Esophagus muscularis mucosa (tissue), 4 donors: ENCODE measurements at places on chromosomes 11 and 22. TPM values are rescaled to one million over a fixed set of nuclear protein-coding genes. Genes with fewer than 3 reads are reported as not detected.

- no peak for DNase-seq
- no peak overlapping the region for H3K27ac ChIP-seq
- H3K27me3 ChIP-seq = no peaks in the 10 kb centered on the region
- no peaks in the 10 kb centered on the region for H3K36me3 ChIP-seq
- no peak overlapping the region for H3K4me3 ChIP-seq
Observed at GRCh38 chr11:26191193-26191592, 140.7 kb upstream of the ANO3 start.

GRCh38 chr11:63099555-63099954, 44.5 kb downstream of the SLC22A24 start:
- H3K36me3 ChIP-seq = no peaks in the 10 kb centered on the region
- H3K27ac ChIP-seq = no peak overlapping the region
- DNase-seq = no peak
- H3K4me1 ChIP-seq = no peaks in the 10 kb centered on the region

GRCh38 chr11:126363706-126364248, 8.3 kb downstream of the ST3GAL4 start:
- no peaks in the 10 kb centered on the region for H3K27me3 ChIP-seq
- no peaks in the 10 kb centered on the region for H3K36me3 ChIP-seq
- H3K4me1 ChIP-seq = peaks cover 75% of the 10 kb centered on the region

GRCh38 chr22:19178065-19178656, 375 bp downstream of the SLC25A1 start:
- peak overlapping the region; percentile 97 for H3K27ac ChIP-seq
- H3K36me3 ChIP-seq = no peaks in the 10 kb centered on the region
- no peaks in the 10 kb centered on the region for H3K27me3 ChIP-seq
- H3K4me1 ChIP-seq = peaks cover 37% of the 10 kb centered on the region
- peak overlapping the region; percentile 90 for H3K4me3 ChIP-seq
- DNase-seq = no peak

DNA sequence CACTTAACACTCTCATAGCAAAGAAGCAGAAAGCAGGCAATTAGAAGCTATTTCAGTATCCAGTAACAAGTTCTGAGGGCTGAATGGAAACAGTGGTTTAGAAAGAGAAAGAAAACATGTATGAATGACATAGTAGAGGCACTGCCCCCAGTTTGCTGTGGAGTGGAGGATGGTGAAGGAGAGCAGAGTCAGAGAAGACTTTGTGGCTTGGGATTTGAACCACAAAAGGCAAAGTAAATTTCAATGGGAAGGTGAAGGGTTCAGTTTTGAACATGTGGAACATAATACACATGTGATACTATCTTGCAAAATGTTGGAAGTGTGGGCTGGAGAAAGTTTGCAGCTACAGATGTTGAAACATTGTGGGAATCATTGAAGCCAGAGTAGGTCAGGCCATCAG, 81.4 kb downstream of the SNX19 start:
- H3K36me3 ChIP-seq = no peaks in the 10 kb centered on the region
- no peaks in the 10 kb centered on the region for H3K27me3 ChIP-seq
- no peak for DNase-seq

GRCh38 chr11:71446942-71447688, 1.1 kb downstream of the DHCR7 start:
- H3K4me1 ChIP-seq = peaks cover 30% of the 10 kb centered on the region
- H3K27ac ChIP-seq = peak overlapping the region; percentile 78
- H3K36me3 ChIP-seq = peaks cover 22% of the 10 kb centered on the region
- H3K27me3 ChIP-seq = no peaks in the 10 kb centered on the region
- no peak for DNase-seq

KRTAP5-9 gene
- not detected for total RNA-seq

- H3K36me3 ChIP-seq = no peaks in the 10 kb centered on the region
- no peaks in the 10 kb centered on the region for H3K27me3 ChIP-seq
- peaks cover 50% of the 10 kb centered on the region for H3K4me1 ChIP-seq
Observed at GRCh38 chr11:15199693-15200092, 85.0 kb downstream of the INSC start.

CCDC188 gene
- 0.17 TPM for total RNA-seq

GRK3 gene
- total RNA-seq = 2.5 TPM

DNA sequence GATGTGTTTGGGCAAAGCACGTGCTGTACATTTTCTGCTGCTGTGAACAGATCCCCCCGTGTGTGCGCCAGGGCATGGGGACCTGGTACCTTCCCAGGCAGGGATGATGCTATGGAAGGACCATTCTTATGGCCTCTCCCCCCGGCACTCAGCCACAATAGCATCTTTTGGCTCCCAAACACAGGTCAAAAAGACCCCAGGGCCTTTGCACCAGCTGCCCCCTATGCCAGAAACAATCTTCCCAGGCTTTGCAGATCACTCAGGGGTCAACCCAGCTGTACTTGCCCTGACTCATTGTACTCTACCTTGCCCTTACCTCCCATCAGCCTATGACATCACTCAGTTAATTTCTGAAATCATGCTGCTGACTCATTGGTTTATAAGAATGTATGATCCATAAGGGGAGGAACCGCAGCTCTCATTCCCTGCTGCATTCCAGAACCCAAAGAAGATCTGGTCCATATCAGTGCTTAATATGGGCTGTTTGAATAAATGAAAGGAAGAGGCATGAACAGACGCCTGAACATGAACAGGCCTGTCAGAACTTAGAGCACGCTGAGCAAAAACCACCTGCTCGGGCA, 100.7 kb downstream of the CELSR1 start:
- H3K27ac ChIP-seq = no peak overlapping the region
- no peaks in the 10 kb centered on the region for H3K4me1 ChIP-seq
- no peaks in the 10 kb centered on the region for H3K36me3 ChIP-seq
- DNase-seq = no peak
- no peak overlapping the region for H3K4me3 ChIP-seq
- H3K27me3 ChIP-seq = no peaks in the 10 kb centered on the region

- peaks cover 40% of the 10 kb centered on the region for H3K36me3 ChIP-seq
- H3K27me3 ChIP-seq = no peaks in the 10 kb centered on the region
- DNase-seq = no peak
- H3K27ac ChIP-seq = no peak overlapping the region
- no peak overlapping the region for H3K4me3 ChIP-seq
- no peaks in the 10 kb centered on the region for H3K4me1 ChIP-seq
Observed at GRCh38 chr11:13698132-13698531, 29.7 kb downstream of the FAR1 start.

GRCh38 chr22:49404576-49405241, 423.0 kb downstream of the BRD1 start:
- no peaks in the 10 kb centered on the region for H3K4me1 ChIP-seq
- H3K36me3 ChIP-seq = no peaks in the 10 kb centered on the region
- H3K27ac ChIP-seq = no peak overlapping the region
- H3K4me3 ChIP-seq = no peak overlapping the region
- H3K27me3 ChIP-seq = no peaks in the 10 kb centered on the region
- no peak for DNase-seq

RCOR2 gene
- total RNA-seq = 0.40 TPM

NCAM1 gene
- total RNA-seq = 83.5 TPM

CCDC85B gene
- total RNA-seq = 63.5 TPM

DNA sequence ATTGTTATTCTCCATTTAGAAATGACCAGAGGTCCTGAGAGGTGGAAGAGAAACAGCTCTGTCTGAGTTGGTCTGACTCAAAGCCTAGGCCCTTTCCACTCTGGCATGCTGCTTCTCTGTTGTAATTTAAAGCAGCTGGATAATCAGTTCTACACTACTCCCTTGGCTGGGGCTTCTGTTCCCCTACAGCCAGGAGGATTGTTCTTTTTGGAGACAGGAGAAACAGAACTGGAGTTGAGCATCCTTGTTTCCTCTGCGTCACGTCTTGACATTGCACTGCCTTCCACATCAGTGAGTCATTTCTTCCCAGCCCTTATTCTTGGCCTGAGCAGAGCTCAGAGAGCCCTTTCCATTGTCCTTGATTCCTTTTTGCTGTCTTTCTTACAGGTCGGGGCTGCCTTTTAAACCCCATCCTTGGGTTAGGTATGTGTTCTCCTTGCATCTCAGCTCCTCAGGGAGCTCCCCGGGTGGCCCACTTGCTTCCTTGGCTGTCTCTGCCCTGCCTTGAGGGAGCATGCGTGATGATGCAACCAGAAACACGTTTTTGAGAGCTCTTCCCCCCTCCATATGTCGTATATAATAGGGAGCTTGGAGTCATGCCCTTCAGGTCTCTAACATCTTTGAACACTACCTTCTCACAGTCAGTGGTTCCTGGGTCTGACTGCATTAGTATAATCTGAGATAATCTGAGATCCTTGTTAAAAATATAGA, 35.7 kb downstream of the CYB5R2 start:
- H3K4me3 ChIP-seq = no peak overlapping the region
- H3K36me3 ChIP-seq = peaks cover 4% of the 10 kb centered on the region
- peak overlapping the region; percentile 63 for H3K27ac ChIP-seq
- H3K4me1 ChIP-seq = peaks cover 18% of the 10 kb centered on the region
- no peaks in the 10 kb centered on the region for H3K27me3 ChIP-seq

- H3K36me3 ChIP-seq = peaks cover 11% of the 10 kb centered on the region
- peak overlapping the region; percentile 94 for H3K27ac ChIP-seq
- H3K4me1 ChIP-seq = peaks cover 86% of the 10 kb centered on the region
- DNase-seq = peak; percentile 98
- peak overlapping the region; percentile 49 for H3K4me3 ChIP-seq
Observed at GRCh38 chr11:62553080-62553838, 6.7 kb upstream of the AHNAK start.

HPX gene
- total RNA-seq = 0.50 TPM

- H3K4me3 ChIP-seq = no peak overlapping the region
- no peak for DNase-seq
- no peaks in the 10 kb centered on the region for H3K27me3 ChIP-seq
- H3K27ac ChIP-seq = no peak overlapping the region
- peaks cover 7% of the 10 kb centered on the region for H3K4me1 ChIP-seq
Observed at GRCh38 chr11:83815736-83816135, 529.6 kb upstream of the CCDC90B start.

DNA sequence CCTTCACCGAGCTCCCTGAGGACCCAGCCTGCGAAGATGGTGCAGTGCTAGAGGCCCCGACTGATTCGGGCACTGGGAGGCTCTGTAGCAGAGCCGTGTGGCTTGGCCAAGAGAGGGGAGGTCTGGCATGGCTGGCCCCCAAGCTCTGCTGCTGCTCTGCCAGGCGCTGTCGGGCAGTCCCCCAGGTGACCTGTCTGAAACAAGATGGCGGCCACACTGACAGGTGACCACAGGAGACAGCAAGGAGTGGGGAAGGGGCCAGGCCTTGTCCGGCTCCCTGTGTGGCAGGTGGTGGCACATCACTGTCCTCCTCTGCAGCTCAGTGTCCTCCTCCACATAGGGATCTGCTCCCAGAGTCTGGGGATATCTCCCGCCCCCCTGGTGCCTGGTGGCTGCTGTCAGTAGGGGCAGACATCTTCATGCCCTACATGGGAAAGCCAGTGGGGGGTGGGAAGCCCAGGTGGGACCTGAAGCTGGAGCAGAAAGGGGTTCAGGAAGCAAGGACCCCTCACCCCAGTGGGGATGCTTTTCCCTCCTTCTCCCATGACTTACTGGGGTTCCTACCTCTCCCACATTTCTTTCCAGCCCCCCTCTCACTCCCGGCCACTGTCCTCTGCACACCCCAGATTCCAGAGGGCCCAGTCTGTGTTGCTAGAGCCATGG, 40.1 kb upstream of the WNT11 start:
- DNase-seq = no peak
- H3K27me3 ChIP-seq = no peaks in the 10 kb centered on the region
- no peaks in the 10 kb centered on the region for H3K36me3 ChIP-seq
- no peak overlapping the region for H3K27ac ChIP-seq
- H3K4me1 ChIP-seq = peaks cover 9% of the 10 kb centered on the region

GRCh38 chr11:70472240-70472639, 73.9 kb downstream of the CTTN start:
- no peak overlapping the region for H3K27ac ChIP-seq
- DNase-seq = no peak
- peaks cover 1% of the 10 kb centered on the region for H3K4me1 ChIP-seq
- H3K4me3 ChIP-seq = no peak overlapping the region
- no peaks in the 10 kb centered on the region for H3K36me3 ChIP-seq

- no peak for DNase-seq
- H3K27me3 ChIP-seq = no peaks in the 10 kb centered on the region
- H3K36me3 ChIP-seq = no peaks in the 10 kb centered on the region
- no peak overlapping the region for H3K27ac ChIP-seq
Observed at GRCh38 chr11:78577495-78577894, 2.8 kb upstream of the NARS2 start.

SCGB1C1 gene
- not detected for total RNA-seq

RPS13 gene
- total RNA-seq = 2,253 TPM

DNA sequence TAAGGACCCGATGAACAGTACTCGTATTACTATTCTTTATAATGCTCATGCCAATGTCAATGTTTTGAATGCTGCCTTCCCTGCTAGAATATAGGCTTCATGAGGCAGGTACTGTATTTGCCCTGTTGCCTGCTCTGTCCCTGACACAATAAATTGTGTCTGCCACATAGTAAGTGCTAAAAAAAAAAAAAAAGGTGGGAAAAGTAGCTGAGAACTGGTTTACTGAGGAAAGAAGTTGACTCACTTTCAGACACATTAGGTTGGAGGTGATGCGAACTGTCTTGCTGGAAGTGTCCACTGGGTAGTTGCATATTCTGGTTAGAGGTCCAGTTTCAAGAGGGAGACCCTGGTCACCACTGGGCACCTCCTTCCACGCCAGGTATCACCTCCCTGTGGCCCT, 255.9 kb downstream of the KIRREL3 start:
- H3K27ac ChIP-seq = no peak overlapping the region
- H3K4me1 ChIP-seq = no peaks in the 10 kb centered on the region
- H3K4me3 ChIP-seq = no peak overlapping the region
- no peak for DNase-seq

- H3K27me3 ChIP-seq = no peaks in the 10 kb centered on the region
- peaks cover 100% of the 10 kb centered on the region for H3K36me3 ChIP-seq
- no peaks in the 10 kb centered on the region for H3K4me1 ChIP-seq
- no peak overlapping the region for H3K27ac ChIP-seq
- no peak overlapping the region for H3K4me3 ChIP-seq
Observed at GRCh38 chr11:3764266-3764665, 33.1 kb downstream of the NUP98 start.

GRCh38 chr11:62390237-62390636, 28.6 kb upstream of the SCGB1A1 start:
- no peak for DNase-seq
- H3K4me3 ChIP-seq = no peak overlapping the region
- no peak overlapping the region for H3K27ac ChIP-seq
- no peaks in the 10 kb centered on the region for H3K36me3 ChIP-seq

- peaks cover 29% of the 10 kb centered on the region for H3K4me1 ChIP-seq
- H3K27me3 ChIP-seq = no peaks in the 10 kb centered on the region
- H3K4me3 ChIP-seq = peak overlapping the region; percentile 51
Observed at GRCh38 chr11:67613313-67613959, 6.7 kb downstream of the NDUFV1 start.

- H3K4me1 ChIP-seq = no peaks in the 10 kb centered on the region
- H3K4me3 ChIP-seq = no peak overlapping the region
- no peak for DNase-seq
- no peaks in the 10 kb centered on the region for H3K36me3 ChIP-seq
- H3K27me3 ChIP-seq = no peaks in the 10 kb centered on the region
- H3K27ac ChIP-seq = no peak overlapping the region
Observed at GRCh38 chr11:115963156-115963555, 458.9 kb upstream of the CADM1 start.

OR10A5 gene
- not detected for total RNA-seq

DNA sequence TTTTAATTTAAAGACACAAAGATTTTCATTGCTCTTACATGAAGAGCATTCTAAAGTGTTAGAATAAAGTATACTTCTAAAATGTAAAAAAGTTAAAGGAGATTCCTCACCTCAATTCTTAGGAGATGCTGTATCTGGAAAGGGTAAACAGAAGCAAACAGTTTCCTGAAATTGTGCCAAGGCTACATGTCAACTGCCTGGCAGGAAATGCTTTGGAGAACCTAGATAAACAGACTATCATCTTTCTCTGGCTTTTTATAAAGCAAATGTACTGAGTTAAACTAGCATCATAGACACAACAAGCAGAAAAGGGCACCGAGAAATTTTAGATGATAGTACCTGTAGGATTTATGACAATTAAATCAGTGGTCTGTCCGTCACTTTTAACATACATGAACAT, 24.7 kb upstream of the AKIP1 start:
- DNase-seq = no peak
- H3K4me3 ChIP-seq = no peak overlapping the region
- no peaks in the 10 kb centered on the region for H3K36me3 ChIP-seq
- no peaks in the 10 kb centered on the region for H3K27me3 ChIP-seq
- no peak overlapping the region for H3K27ac ChIP-seq
